ENCODE measurements at places on chromosomes 16 and 17.

DNA sequence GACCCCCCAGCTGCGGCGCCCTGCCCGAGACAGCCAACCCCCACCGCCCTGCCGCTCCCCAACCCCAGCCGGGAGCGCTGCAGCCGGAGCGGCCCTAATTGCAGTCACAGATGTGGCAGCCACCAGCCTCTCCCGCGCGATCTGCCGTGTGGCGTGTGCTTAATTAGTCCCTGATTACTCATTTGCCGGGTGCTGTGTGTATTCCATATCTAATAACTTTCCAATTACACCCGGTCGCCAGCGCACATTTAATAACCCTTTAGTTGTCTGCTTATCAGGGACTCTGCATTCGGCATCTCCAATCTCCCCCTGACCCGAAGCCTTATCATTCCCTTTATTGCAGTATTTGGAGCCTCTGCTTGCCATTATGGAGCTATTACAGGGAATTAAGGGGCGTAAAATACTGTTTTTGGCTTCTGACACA is 236.7 kb upstream of the CIBAR2 start:
- DNase-seq: no peak

GRCh38 chr17:19370493-19370960 is 7.8 kb upstream of the MAPK7 start:
- no peak for DNase-seq

DNA sequence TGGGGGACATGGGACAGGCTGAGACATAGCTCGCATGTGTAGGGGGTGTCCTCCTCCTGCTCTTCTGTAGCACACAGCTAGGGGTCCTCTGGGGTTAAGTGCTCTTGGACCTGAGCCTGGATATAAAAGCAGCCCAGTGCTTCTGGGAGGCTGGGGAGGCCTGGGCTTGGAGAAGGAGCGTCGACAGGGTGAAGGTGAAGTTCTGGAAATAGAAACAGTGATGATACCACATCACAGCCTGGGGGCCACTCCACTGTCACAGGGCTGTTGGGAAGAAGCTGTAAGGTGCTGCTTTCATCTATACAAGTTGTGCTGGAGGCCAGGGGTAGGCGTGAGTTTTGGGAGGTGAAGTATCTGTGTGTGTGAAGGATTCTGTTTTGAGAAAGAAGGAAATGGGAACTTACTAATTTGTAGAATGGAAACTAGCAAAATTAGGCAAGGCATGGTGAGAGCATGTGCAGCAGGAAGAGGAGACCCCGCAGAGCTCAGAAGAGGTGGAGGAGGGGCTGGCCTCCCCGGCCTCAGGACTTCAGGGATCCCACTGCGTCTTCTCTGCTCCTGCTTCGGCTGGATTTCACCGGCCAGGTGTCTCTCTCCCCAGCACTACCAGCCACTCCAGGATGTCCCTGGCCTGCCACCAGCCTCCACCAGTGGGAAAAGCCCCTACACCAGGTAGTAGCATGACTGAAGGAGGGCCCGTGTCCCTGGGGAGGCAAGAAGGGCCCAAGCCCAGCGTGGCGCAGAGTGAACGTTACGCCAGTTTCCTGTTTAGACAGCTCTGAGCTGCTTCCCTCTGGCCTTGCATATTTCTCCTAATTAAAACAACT is 19.4 kb downstream of the PLCG2 start:
- DNase-seq: no peak

- no peak for DNase-seq
These were observed 4.8 kb upstream of the PIRT start for GRCh38 chr17:10842658-10843057.

GRCh38 chr17:50288306-50288705 is 14.0 kb downstream of the TMEM92 start:
- DNase-seq: no peak

DNA sequence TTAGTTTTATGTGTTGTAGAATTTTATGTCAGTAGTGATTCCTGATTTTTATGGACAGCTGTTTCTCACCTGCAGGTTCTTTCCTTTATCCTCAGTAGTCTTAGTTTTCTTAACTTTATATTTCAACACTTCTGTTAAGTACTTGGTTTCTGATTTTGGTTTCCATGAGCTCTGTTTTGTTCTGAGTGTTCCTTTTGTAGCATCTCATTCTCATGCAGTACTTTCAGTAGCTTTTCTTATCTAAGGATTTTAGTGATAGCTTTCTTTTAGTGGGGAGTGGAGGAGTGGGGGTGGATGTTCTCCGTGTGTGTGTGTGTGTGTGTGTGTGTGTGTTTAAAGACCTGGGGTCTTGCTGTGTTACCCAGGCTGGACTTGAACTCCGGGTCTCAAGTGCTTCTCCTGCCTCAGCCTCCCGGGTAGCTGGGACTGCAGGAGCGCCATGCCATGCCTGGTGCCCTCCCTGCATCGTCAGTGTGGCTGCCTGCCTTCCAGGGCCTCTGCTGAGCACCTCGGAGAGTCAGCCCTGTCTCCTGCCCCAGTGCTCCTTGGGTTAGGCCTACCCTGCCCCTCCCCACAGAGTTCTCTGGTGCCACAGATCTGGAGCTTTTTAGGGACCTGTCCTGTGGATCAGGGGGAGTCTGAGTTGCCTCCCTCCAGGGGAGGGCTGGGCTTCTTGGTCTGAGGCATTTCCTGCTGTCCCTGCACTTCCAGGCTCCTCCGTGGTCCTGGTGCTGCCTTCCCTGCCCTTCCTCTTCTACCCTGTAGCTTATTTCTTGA is 4.3 kb upstream of the ZNF750 start:
- DNase-seq: no peak

DNA sequence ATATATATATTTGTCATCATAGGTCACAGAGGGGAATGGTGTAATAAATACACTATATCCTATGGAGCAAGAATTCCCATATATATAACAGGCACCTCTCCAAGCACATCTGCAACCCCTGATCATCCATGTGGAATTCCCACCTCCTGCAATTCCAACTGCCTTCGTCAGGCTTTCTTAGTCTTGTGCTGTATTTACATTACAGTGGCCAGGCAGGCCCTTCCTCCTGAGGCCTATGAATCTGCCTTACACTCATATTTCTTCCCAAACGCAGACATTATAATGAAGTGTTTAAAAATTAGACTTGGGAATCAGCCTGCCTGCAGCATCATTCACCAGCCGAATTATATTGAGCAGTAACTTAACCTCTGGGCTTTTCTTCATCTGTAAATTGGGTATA is 19.3 kb upstream of the DNAH9 start:
- DNase-seq: no peak

DNA sequence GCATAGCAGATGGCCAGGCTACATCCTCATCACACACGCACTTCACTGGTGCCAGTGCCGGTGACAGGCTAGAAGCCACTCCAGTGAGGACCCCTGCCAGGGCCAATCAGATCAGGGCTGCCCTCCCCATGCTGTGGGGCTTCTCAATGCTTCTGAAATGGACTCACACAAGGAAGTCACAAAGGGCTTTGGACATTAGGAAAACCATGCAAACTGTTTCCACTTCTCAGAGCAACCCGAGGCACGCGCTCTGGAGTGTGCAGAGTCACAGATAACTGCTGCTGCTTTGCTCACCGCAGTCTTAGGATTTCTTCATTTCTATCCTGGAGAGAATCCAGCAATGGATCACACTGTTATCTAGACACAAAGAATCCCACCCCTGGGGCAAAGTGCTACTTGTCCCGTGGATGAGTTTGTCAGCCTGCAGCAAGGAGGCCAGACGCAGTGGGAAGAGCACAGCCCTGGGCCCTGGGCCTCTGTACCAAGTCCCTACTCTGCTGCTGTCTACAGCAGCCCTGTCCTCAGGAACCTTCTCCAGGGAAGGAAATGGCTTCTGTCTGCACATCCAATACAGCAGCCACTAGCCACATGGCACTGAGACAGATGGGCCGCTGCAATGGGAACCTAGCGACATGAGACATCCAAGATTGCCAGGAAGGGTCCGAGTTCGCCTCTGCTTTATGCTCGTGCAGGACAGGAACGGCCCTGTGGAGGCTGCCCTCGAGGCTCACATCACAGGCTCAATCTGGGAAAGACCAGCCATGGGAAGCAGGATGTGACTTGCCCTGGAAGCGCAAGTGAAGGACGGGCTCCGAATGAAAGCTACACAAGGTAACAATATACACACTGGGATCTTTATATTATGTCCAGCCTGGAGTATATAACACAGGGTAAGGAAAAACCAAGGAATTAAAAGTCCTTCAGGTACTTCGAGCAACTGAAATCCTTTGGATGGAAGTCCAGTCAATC is 169.3 kb downstream of the ZFHX3 start:
- DNase-seq: no peak

DNA sequence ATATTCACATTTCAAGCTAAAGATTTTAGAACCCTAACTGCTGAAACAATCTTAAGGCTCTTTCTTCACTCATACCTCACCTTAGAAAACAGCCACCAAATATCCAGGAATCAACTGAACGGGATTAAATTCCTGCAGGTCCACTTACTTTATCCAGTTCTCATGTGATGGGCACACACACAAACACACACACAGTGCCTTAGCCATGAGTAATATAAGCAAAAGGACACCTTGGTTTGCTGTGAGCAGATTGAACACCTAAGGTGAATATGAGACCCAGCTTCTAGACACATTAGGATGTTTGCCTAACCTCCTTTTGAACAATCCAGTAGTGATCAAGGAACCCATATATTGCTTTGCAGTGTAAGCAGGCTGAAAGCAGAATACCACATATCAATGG is 81.5 kb downstream of the TUBD1 start:
- DNase-seq: no peak

- DNase-seq: no peak
These were observed 117.7 kb downstream of the PRKCB start for GRCh38 chr16:23953476-23953875.

GRCh38 chr17:33976831-33977230 is 278.3 kb upstream of the CCL2 start:
- DNase-seq: no peak

DNA sequence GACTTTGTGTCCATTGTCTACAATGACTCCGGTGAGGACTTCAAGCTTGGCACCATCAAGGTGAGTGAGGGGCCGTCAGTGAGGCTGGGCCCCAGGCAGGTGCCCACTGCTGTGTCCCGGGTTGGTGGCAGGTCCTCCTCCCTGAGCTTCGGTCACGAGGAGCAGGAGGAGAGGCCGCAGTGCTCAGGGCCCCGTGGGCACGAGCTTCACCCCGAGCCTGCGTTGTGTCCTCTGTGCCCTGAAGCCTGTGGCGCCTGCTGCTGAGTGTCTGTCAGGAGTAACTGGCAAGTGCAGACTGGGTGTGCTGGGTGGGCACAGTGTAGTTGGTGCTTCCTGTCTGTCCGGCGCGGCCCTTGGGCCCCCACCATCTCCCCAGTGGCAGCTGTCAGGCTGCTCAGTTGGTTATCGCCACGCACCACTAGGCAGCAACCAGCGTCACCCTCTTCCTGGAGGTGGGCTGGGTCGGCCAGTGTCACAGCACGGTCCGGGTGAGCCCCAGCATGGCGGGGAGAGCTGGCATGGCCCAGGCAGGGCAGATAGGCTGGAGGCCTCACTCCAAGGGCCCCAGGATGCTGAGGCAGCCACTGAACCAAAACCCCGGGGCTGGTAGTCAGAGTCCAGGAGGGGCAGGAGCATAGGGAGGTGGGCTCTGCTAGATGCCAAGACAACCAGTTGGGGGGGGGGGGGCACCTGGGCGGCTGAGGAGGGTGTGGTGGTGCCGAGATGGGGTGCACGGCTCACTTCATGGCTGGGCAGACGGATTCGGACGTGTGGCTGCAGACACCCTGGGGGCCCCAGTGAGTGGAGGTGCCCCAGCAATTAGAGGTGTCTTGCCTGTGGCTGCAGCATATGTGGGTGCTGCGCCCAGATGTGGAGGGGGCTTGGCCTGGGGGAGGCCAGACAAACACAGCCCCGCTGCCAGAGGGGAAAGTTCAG is 39.3 kb downstream of the TSC2 start:
- no peak for DNase-seq

DNA sequence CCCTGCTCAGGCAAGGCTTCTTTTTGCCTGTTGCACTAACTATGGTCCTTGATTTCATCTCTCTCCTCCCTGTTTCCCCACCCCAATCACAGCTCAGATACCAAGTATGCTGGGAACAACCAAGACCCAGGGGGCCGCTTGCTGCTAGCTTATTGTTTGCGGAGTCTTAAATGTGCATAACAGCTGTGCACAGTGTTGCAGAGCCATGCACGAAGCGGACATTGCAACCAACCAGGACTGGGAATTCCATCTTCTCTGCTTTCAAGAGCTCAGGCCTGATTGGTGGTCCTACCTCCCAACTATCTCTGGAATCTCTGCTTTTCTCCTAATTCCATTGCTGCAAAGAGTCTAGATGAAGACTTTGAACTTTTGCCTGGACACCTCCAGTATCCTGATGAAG is 281.3 kb upstream of the TNRC6C start:
- no peak for DNase-seq
